A172 (cell line): ENCODE measurements at places on chromosomes 1 and 21. TPM values are rescaled to one million over a fixed set of nuclear protein-coding genes. Genes with fewer than 3 reads are reported as not detected.

DIO1 gene
- total RNA-seq: not detected in 2 replicates

PRELP gene
- total RNA-seq: 0.07 TPM in 1 of 2 replicates, not detected in the other

CFAP74 gene
- total RNA-seq: not detected in 2 replicates

FMO4 gene
- 3.1 and 8.0 TPM in 2 replicates for total RNA-seq

NLRP3 gene
- 0.24 and 0.43 TPM in 2 replicates for total RNA-seq

TLR5 gene
- total RNA-seq: not detected in 2 replicates

AQP10 gene
- total RNA-seq: not detected in 2 replicates

GNAT2 gene
- total RNA-seq: 0.41 TPM in 1 of 2 replicates, not detected in the other

TRABD2B gene
- total RNA-seq: 0.26 and 2.0 TPM in 2 replicates

PLPPR5 gene
- total RNA-seq: not detected in 2 replicates

F3 gene
- 79.2 and 79.3 TPM in 2 replicates for total RNA-seq

OLFM3 gene
- not detected in 2 replicates for total RNA-seq

PRAMEF27 gene
- total RNA-seq: not detected in 2 replicates

SERPINC1 gene
- not detected in 2 replicates for total RNA-seq

TCHHL1 gene
- not detected in 2 replicates for total RNA-seq

CD34 gene
- total RNA-seq: 0.22 and 0.76 TPM in 2 replicates

OR2M3 gene
- 0.12 and 0.19 TPM in 2 replicates for total RNA-seq

WNT4 gene
- 0.03 TPM in 1 of 2 replicates, not detected in the other for total RNA-seq

SLC44A5 gene
- 3.4 and 3.7 TPM in 2 replicates for total RNA-seq

HORMAD1 gene
- total RNA-seq: not detected in 2 replicates

GPA33 gene
- total RNA-seq: 0.24 TPM in 1 of 2 replicates, not detected in the other

KCND3 gene
- 0.07 and 0.17 TPM in 2 replicates for total RNA-seq

EDEM3 gene
- 41.6 and 50.0 TPM in 2 replicates for total RNA-seq

MATN1 gene
- total RNA-seq: not detected in 2 replicates

PROK1 gene
- total RNA-seq: not detected in 2 replicates

SLAMF1 gene
- 0.07 and 1.1 TPM in 2 replicates for total RNA-seq

METTL13 gene
- total RNA-seq: 49.8 and 54.1 TPM in 2 replicates

MAN1C1 gene
- 0.67 and 1.5 TPM in 2 replicates for total RNA-seq

HSD3B2 gene
- not detected in 2 replicates for total RNA-seq

PCNX2 gene
- 7.2 and 10.5 TPM in 2 replicates for total RNA-seq

RPTN gene
- total RNA-seq: not detected in 2 replicates

SLC25A44 gene
- total RNA-seq: 25.2 and 35.8 TPM in 2 replicates

NCF2 gene
- 2.7 and 5.8 TPM in 2 replicates for total RNA-seq

A3GALT2 gene
- total RNA-seq: not detected in 2 replicates

TRPM2 gene
- 0.98 and 1.9 TPM in 2 replicates for total RNA-seq

F5 gene
- total RNA-seq: not detected in 2 replicates

VWA1 gene
- total RNA-seq: 0.91 and 2.0 TPM in 2 replicates

KLF17 gene
- not detected in 2 replicates for total RNA-seq

GNPAT gene
- total RNA-seq: 129 and 134 TPM in 2 replicates

KRTAP26-1 gene
- not detected in 2 replicates for total RNA-seq

SLC1A7 gene
- not detected in 2 replicates for total RNA-seq

ZNF648 gene
- total RNA-seq: not detected in 2 replicates

RNPC3 gene
- total RNA-seq: 3.7 and 4.3 TPM in 2 replicates

HLX gene
- total RNA-seq: 3.7 and 5.3 TPM in 2 replicates

OR2T11 gene
- not detected in 2 replicates for total RNA-seq

DNAI4 gene
- 0.93 and 1.5 TPM in 2 replicates for total RNA-seq

DNALI1 gene
- not detected in 2 replicates for total RNA-seq

LEFTY2 gene
- not detected in 2 replicates for total RNA-seq

FAAP20 gene
- 18.6 and 34.6 TPM in 2 replicates for total RNA-seq

BRWD1 gene
- 40.5 and 46.9 TPM in 2 replicates for total RNA-seq

DYRK1A gene
- 59.0 and 75.7 TPM in 2 replicates for total RNA-seq

TCHH gene
- total RNA-seq: 0.02 TPM in 1 of 2 replicates, not detected in the other

PGBD2 gene
- 8.0 and 8.6 TPM in 2 replicates for total RNA-seq

CAMSAP2 gene
- 57.9 and 67.7 TPM in 2 replicates for total RNA-seq

EXOC8 gene
- total RNA-seq: 15.9 and 19.4 TPM in 2 replicates

THEM5 gene
- not detected in 2 replicates for total RNA-seq

PLCH2 gene
- 0.05 TPM in 1 of 2 replicates, not detected in the other for total RNA-seq

LCE2A gene
- not detected in 2 replicates for total RNA-seq

CD53 gene
- total RNA-seq: not detected in 2 replicates
